Kidney tubule cell (primary cell): ENCODE measurements at places on chromosomes 1 and 21.

GRCh38 chr1:208432346-208432745 lies 188.2 kb upstream of the PLXNA2 start:
- DNase-seq, result no peak

DNA sequence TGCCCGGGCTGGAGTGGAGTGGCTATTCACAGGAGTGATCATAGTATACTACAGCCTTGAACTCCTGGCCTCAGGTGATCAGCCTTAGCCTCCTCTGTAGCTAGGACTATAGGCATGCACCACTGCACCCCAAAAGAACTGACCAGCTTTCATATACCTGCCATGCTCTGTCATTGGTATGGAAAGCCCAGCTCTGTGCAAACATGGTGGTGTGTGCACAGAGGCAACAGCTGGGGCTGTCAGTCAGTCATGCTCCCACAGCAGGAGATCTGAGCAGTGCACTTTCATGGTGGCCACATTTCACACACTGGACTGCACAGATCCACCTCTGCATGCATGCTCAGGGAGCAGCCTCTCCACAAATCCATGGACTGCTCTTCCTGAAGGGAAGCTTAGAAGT lies 8.8 kb upstream of the JAK1 start:
- DNase-seq, result no peak

- no peak for DNase-seq
Observed at GRCh38 chr1:155844860-155845421, 12.1 kb downstream of the GON4L start.

DNA sequence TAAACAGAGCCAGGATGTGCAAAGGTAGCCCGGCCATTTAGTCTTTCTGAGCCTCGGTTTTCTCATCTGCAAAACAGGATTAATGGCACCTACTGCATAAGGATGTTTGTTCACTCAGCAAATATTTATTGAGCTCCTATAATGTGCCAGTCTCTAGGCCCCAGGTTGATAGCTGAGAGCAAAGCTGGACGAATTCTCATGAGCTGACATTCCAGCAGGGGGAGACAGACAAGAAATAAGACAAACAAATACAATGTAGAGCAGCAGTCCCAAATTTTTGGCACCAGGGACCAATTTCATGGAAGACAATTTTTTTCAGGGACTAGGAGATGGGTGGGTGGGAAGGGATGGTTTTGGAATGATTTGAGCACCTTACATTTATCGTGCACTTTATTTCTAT lies 74.3 kb upstream of the PAX7 start:
- no peak for DNase-seq

DNA sequence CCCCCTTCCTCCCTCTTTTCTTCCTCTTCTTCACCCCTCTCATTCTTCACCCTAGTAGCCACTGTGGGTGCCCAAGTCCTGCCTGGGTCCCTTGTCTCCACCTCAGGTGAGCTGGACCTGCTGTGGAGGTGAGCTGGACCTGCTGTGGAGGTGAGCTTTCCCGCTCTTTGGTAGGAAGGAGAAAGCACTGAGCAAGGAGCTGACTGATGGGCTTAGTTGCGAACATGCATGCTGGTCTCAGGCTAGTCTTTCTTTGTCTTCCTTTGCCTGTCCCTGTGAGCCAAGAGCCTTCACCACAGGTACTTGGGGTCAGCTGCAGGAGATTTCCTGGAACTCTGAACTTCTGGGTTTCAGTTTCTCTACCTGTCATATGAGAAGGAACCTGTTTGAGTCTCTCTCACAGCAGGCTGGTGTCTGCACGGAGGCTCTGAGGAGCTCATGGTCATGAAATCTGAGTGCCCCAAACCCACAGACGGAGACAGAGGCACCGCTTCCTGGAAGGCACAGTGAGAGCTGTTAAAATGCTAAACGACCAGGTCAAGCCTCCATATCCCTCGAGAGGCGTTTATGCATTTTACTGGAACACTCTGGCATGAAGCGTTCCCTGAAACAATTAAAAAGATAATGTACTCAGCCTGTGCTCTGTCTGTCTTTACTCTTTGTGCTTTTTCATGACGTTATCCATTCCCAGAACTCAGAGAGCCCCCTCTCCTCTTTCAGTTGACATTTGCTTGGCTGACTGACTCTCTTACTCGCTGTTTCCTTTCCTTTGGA lies 69.5 kb downstream of the RHOU start:
- peak; percentile 2 for DNase-seq

DNA sequence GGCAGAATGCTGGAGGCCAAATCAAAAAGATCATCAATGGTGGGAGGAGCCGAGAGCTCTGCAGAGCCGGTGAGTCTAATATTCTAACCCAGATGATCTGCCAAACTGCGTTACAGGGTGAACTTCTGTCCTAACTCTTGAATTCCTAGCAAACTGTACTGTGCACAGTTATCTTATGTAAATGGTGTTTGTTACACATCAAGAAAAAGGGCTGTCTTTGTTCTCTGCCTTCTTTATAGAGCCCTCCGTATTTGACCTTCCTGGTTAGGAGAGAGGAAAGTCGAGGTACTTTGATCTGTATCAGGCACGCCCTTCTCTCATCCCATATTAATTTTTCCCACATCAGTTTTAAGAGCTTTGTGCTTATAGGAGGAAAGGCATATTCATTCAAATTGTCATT lies 37.6 kb downstream of the MT1HL1 start:
- no peak for DNase-seq

GRCh38 chr1:162019006-162019405 lies 4.7 kb downstream of the OLFML2B start:
- peak; percentile 96 for DNase-seq

GRCh38 chr1:247316590-247317197 lies 15.0 kb downstream of the ZNF496 start:
- peak; percentile 70 for DNase-seq

GRCh38 chr1:111369177-111369576 lies 58.4 kb downstream of the OVGP1 start:
- DNase-seq, result no peak

GRCh38 chr1:219347921-219348391 lies 174.3 kb downstream of the LYPLAL1 start:
- DNase-seq, result no peak

DNA sequence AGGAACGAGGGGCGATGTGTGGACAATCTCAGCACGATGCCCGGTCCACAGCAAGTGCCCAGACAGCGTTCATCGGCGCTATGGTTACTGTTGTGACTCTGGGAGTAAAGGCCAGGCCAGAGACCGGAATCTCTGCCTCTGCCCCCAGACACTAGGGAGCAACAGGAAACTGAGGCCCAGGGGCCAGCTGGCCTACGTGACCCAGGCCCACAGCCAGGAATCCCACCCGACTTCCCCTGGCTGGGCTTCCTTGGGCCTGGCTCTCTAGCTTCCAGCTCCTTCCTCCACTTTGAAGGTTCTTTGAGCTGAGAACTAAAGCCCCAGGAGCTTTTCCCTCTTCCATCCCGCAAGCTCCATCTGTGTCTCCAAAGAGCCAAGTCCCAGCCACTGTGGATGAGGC lies 4.6 kb downstream of the LRP8 start:
- DNase-seq, result no peak

DNA sequence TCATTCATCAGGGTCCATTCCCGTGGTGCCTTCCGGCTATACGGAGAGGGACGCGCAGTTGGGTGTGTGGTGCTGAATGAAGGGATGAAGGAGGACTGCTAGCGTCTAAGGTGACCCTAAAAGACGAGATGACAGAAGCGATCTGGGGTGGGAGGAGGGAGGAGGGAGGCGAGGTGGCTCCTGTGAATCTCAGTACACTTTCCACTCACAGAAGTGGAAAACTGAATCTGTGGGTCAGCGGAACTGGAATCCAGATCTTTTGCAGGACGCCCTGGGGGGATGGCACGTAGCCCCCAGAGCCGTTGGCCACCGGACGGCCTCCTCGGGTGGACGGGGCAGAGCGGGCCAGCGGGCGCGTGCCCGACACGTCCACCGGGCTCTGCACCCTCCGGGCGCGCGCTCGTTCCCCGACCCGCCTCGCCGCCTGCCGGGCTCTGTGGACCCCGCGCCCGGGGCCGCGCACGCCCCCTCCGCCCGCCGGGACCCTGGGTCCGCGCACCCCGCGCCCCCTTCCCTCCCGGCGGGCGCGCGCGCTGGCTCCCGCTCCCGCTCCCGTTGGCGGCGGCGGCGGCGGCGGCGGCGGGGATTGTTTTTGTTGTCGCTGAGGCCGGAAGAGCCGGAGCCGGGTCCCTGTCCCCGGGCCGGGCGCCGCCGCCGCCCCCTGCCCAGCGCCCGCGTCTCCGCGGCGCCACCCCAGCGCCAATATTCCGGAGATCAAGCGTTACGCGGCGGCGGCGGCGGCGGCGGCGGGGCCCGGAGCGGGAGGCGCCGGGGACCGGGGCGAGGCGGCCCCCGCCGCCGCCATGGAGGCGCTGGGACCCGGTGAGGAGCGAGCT lies at the start of gene AGO4:
TSS of gene AGO4 (plus strand) at position 403 of the 836 bp plus-strand sequence. CDS start at position 804, 401 bp downstream.
- peak; percentile 66 for DNase-seq

GRCh38 chr1:82597141-82597540 lies 796.4 kb downstream of the ADGRL2 start:
- DNase-seq, result no peak

DNA sequence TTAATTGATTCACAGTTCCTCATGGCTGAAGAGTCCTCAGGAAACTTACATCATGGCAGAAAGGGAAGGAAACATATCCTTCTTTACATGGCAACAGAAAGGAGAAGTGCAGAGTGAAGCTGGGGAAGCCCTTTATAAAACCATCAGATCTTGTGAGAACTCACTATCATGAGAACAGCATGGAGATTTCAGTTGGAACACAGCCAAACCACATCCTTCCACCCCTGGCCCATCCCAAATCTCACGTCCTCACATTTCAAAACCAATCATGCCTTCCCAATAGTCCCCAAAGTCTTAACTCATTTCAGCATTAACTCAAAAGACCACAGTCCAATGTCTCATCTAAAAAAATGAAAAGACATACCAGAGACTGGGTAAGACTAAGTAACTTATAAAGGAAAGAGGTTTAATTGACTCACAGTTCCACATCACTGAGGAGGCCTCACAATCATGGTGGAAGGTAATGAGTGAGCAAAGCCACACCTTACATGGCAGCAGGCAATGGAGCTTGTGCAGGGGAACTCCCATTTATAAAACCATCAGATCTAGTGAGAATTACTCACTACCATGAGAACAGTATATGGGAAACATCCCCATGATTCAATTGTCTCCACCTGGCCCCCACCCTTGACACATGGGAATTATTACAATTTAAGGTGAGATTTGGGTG lies 105.2 kb downstream of the MRPL39 start:
- DNase-seq, result peak; percentile 99

DNA sequence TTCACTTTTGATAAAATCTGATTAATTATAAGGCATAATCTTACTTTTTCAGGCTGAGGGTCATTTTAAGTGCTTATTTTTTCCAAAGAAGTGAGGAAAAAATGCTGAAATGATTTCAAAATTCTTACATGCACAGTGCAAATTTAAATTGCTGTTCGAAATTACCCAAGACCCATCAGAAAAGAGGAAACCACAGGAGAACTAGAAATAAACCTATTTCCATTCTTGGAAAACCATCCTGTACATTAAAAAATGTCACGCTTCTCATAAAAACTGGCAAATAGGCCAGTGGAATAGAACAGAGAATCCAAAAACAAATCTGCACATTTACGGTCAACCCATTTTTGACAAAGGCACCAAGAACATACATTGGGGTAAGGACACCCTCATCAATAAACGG lies 414.9 kb downstream of the SMYD3 start:
- no peak for DNase-seq

DNA sequence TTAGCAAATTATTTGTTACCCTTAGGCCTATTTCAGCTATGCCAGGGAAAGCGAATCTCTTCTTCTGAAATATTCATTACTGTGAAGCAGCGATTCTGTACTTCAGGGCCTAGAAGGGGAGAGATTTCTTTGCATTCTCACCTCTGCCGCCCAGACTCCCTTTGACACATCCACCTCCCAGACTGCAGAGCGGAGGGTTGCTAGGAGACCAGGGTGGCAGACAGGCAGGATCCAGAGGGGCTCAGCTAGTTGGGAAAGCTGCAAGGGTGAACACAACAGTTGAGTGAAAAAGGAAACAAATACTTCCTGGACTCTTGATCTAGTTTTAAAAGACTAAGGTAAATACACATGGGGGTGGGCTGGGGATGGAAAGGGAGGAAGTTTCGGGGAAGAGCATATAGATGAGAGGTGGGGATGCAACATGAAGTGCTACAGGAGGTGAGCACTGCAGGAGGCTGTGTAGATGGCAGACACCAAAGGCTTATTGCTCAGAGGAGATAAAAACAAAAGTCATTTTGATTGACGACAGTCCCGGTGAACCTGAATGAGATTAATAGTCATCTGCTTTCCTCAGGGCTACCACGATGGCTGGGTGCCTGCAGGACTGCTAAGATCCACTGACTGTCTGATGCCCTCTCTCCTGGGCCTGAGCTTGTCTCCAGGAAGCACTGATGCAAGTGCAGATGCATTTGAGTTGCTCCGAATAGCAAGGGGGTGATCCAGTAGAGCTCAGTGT lies 26.4 kb upstream of the RAB3GAP2 start:
- no peak for DNase-seq

GRCh38 chr1:179206812-179207211 lies 22.7 kb downstream of the ABL2 start:
- DNase-seq, result no peak

DNA sequence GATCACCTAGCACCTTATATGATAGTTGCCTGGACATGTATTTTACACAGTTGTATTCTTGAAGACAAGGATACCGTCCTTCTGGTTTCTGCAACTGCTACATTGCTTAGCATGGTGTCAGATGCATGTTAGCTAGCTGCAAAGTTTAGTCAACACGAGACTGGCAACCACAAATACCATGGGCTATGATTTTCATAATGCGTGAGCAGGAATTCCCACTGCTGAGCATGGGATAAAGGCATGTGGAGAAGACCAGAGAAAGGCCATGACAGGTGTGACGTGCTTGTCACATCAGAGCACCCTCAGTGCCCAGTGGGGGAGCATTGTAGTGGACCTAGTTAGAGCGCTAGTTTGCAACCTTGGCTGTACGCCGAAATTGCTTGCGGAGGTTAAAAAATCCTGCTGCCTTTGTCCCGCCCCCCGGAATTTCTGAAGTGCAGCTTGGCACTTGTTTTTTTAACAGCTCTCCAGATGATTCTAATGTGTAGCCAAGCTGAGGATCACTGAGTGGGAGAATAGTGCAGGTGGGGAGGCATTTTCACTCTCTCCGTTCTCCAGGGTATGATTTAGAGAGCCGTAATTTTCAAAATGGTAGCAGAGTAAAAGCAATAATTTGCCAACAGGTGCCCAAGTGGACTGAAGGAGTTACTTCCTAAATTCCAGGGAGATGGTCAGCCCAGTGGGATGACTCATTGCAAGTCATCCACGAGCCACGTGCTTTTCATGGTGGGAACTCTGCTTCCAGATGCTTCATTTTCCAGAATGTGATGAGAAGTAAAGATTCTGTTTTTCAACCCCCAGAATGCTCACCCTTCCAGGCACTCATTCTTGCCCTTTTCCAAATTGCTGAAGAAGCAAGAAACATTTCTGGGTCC lies 81.0 kb downstream of the CNIH3 start:
- DNase-seq, result peak; percentile 62

DNA sequence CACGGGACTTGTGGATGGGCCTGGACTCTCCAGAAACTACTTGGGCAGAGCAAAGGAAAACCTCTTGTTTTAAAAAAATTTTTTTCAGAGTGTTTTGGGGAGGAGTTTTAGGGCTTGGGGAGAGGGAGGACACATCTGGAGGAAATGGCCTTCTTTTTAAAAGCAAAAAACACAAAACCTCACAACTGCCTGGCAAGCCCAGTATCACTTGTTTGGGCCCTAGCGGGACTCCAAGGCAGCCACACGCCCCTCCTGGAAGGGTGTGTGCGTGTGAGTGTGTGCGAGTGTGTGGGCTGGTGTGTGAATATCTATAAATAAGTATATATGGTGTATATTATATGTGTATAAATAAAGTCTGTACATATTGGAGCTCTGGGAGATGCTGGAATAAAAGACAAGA lies 57.7 kb upstream of the ACTL8 start:
- DNase-seq, result no peak

GRCh38 chr1:24963943-24964693 lies 34.0 kb upstream of the RUNX3 start:
- DNase-seq, result no peak
